ENCODE measurements at places on chromosomes 12 and 14. TPM values are rescaled to one million over a fixed set of nuclear protein-coding genes. Genes with fewer than 3 reads are reported as not detected.

DNA sequence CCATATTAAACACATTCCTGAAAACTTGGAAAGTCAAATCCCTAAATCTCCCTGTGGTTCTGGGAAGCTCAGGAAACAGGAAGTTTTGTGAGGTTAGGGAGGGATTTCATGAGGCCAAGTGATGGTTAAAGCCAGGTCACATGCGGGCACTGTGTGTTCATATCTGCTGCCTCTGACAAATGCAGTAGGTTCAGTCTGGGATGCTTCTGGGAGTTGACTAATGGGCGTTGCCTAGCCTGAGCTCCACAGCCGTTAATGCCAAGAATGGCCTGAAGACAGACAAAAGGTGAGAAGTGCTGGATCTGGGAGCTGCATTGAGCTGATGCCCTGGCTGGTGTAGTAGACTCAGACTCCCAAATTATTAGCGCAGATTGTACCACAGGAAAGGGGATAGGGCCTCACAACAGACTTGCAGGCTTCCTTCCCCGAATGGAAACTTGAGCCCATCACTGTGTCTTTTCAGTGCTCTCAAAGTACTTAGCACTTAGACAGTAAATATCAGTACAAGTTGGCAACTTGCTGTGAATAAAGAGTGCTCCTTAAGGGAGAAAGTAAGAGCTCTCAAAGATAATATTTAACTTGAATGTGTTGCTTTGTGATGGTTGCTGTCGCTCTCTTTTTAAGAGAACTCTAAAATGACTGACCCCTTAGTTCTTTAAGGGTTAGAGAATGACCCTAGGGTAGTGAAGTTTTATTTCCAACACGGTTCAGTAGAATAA is 17.3 kb downstream of the GSG1 start:
- DNase-seq: no peak

DNA sequence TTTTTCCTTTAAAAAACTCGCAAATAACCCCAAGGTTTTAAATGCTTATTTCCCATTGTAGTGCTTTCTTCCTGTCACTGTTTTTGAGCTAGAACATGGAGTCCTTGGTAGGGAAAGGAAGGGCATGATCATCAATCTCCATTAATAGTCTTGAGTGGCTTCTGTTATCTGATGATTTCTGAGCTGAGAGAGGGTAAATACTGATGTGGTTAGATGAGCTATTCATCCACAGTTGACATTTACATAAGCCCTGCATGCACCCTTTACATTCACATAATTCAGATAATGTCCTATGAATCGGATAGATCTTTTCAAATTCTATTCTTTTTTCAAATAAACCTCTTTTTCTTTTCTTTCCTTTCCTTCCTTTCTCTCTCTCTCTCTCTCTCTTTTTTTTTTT is 81.4 kb downstream of the NTN4 start:
- DNase-seq: no peak

DNA sequence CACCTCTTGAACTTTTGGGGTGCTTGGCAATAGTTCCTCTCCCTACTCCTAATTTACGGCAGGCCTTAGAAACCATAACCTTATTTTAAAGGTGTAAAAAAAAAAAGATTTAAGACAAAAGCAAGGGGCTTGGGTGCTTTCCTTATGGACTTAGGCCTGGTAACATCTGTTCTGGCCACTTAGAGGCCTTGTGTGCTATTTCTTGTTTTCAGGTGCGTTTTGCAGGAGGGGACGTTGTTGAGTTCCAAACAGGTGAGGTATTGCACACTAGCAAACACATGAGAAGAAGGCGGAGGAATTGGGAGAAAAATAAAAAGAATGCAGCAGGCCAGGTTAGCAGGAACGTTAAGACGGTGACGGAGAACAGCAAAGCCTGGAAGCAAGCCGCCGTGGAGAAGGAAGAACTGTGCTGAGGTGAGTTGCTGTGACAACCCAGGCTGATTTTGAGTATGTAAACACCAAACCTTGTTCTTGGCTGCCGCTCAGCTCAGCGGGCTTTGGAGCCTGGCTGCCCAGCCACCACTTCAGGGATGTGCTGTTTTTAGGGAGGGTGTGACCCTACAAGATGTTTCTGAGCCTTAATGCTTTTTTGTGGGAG is 17.3 kb downstream of the EMG1 start:
- DNase-seq: no peak

- peak; percentile 91 for DNase-seq
These were observed 5.8 kb downstream of the MARK3 start for GRCh38 chr14:103391048-103391447.

DNA sequence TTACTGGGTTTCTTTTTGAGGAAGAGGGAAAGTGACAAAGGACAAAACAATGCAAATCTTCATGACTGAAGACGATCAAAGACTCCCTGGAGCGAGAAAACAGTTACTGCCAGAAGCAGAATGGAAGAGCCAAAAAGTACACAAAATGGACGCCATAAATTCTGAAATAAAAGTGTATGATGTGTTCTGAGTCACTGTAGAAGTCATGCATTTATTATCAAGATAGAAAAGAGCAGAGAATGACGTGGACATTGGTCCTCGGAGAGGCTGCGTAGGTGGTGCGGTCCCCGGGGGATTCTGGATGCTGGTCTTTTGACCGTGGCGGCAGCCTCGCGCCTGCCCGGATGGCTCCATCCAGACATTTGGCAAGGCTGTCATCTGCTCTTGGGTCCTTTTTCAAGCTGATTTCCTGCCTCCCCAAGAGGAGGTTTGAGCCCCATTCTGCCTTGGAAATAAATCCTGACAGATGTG is 52.8 kb downstream of the C14orf132 start:
- peak; percentile 89 for DNase-seq

DNA sequence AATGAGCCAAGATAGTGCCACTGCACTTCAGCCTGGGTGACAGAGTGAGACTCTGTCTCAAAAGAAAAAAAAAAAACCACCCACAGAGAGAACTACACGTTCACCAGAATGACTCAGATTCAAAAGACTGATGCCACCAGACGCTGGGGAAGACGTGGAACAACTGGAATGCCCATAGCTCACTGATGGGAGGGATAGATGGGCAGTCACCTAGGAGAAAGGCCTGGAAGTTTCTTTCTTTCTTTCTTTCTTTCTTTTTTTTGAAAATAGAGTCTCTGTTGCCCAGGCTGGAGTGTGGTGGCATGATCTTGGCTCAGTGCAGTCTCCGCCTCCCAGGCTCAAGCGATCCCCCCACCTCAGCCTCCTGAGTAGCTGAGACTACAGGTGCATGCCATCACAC is 10.0 kb upstream of the KLC1 start:
- peak; percentile 79 for DNase-seq

CLEC4C gene
- not detected for total RNA-seq

TPH2 gene
- total RNA-seq: under 0.01 TPM

RAD51B gene
- total RNA-seq: 22.4 TPM

CCDC177 gene
- not detected for total RNA-seq

KRT72 gene
- not detected for total RNA-seq

LRRK2 gene
- 5.1 TPM for total RNA-seq

TMEM119 gene
- total RNA-seq: 362 TPM
